ENCODE measurements at places on chromosomes 2 and 18.
A peak's percentile ranks its signal among the peaks of the same experiment; 100 is the strongest.

GRCh38 chr2:62089658-62090057 is 106.3 kb upstream of the B3GNT2 start:
- no peak for DNase-seq

GRCh38 chr2:237264480-237265219 is 149.3 kb downstream of the COL6A3 start:
- no peak for DNase-seq

GRCh38 chr18:42268186-42268725 is 313.2 kb downstream of the PIK3C3 start:
- DNase-seq = no peak

DNA sequence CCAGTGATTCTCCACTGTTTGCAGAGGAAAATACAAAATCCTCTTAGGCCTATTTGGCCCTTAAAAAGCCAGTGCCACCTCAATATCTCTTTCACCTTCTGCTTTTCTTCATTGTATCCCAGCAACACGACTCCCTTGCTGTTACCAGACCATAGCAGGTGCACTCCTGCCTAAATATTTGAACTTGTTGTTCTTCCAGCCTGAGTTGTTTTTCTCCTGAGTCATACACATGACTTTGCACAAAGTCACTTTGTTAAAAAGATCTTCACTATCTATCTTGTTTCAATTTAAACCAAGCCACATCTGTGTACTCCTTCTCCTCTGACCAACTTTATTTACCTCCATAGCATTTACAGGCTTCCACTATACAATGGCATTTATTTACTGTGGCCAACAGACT is 103.6 kb downstream of the LRRTM4 start:
- no peak for DNase-seq

- DNase-seq = no peak
Measured at GRCh38 chr18:72581976-72582375, 37.8 kb upstream of the CBLN2 start.

GRCh38 chr2:197170208-197170607 is 140.4 kb downstream of the ANKRD44 start:
- no peak for DNase-seq

- no peak for DNase-seq
Measured at GRCh38 chr2:33791625-33792024, 192.5 kb upstream of the FAM98A start.

DNA sequence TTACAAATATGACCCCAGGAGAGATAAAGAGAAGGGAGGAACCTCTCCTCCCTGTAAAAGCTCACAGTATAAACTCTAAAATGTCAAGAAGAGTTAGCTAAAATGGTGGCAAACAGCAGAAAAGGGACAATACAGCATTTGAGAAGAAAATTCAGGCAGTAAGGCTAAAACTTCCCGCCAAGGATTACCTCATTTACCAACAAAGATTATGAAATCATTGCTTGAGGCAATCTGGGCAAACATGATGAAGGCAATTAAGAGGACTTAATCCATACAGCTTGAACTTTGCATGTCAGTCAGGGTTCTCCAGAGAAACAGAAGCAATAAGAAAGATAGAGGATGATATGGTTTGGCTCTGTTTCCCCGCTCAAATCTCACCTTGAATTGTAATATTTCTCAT is 81.4 kb downstream of the CMPK2 start:
- DNase-seq = no peak

GRCh38 chr18:57834616-57835015 is 31.5 kb upstream of the ATP8B1 start:
- no peak for DNase-seq

DNA sequence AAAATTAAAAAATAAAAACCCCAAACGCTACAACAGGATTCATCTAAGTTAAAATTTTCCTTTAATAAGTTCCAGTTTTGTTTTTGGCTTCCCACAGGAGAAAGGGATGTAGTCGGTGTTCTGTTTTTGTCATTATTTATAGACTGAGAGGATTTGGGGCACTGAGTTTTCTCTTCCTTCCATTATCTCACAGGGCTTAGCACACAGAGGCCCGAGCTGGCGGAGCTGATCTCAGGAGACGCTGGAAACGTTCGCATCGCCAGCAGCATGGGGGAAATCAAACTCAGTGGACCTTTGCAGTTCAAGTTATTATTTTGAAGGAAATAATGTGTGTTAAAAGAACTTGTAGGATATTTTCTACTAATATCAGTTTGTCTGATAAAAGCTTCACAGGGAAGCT is 669.7 kb upstream of the SALL3 start:
- DNase-seq = no peak

- DNase-seq = no peak
Measured at GRCh38 chr2:121326628-121327027, 41.6 kb upstream of the TFCP2L1 start.

- no peak for DNase-seq
Measured at GRCh38 chr2:64970495-64970894, 18.7 kb upstream of the SLC1A4 start.

- DNase-seq = no peak
Measured at GRCh38 chr2:114661971-114662939, 219.8 kb downstream of the DPP10 start.

DNA sequence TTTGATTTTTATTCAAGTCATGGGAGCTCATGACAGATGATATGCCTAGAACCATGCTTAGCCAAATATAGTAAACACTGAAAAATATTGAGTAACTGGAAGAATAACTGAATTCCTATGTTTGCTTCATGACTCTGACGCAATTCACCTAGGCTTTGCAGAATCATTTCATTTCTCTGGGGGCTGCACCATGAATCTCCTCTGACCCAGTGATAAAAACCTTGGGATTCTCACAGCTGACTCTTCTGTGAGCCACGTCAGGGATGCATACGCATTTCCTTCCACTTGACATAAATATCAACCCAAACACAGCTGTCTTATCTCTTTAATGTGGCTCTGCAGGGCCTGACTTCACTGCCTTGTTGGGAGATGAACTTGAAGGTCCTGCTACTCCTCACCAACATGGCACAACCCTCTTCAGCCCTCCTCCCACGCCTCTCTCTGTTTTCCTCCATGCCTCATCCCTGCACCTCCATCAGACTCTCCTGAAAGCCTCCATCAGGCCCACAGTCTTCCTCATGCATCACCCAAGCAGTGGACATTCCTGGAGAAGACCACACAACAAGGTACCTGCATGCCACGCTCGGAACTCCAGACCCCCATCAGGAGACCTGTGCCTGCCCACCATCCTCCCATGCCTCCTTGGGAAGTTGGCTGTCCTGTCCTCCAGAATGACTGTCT is 29.8 kb downstream of the COL6A3 start:
- DNase-seq = no peak

- no peak for DNase-seq
Measured at GRCh38 chr18:24370120-24370519, 27.5 kb downstream of the OSBPL1A start.

DNA sequence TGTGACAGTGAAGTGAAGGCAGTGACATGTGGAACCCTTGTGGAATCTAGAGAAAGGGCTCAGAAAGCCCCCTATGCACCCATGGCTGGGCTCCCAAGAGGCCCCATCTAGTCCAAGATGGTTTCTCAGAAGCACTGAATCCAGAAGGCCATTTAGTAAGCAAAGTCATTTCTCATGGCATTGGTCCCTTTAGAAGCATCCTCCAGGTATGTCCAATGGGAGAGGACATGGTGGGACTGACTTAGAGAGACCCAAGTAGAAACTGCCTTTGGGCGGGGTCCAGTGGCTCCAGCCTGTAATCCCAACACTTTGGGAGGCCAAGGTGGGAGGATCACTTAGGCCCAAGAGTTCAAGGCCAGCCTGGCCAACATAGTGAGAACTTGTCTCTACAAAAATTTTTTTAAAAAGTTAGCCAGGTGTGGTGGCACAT is 72.5 kb upstream of the RMDN2 start:
- peak; percentile 17 for DNase-seq

All from GM20000 (cell line).